ENCODE measurements at places on chromosomes 16 and 17.

- peak; percentile 95 for DNase-seq
Measured at GRCh38 chr17:67421869-67422273, 44.8 kb downstream of the PITPNC1 start.

DNA sequence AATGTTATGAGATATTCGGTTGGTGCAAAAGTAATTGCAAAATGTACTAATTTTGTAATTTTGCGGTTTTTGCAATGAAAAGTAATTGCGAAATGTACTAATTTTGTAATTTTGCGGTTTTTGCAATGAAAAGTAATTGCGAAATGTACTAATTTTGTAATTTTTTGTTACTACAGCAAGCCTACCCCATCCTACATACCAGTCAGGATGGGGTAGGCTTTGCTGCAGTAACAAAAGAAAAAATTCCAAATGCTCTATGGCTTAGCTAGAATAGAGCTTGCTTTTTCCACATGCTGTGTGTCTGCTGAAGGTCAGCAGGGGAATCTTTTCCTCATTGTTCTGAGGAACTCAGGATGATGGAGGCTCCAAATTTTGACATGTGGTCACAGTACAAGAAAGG is 83.3 kb upstream of the GPRC5B start:
- DNase-seq: no peak

GRCh38 chr16:2331931-2332267 is 8.6 kb downstream of the ABCA3 start:
- no peak for DNase-seq

GRCh38 chr17:64773836-64774761 is 112.0 kb upstream of the SMURF2 start:
- peak; percentile 95 for DNase-seq

GRCh38 chr16:10188236-10188635 is 6.0 kb upstream of the GRIN2A start:
- DNase-seq: no peak

- DNase-seq: peak; percentile 60
Measured at GRCh38 chr17:43905985-43906852, 1.1 kb downstream of the MPP2 start.

DNA sequence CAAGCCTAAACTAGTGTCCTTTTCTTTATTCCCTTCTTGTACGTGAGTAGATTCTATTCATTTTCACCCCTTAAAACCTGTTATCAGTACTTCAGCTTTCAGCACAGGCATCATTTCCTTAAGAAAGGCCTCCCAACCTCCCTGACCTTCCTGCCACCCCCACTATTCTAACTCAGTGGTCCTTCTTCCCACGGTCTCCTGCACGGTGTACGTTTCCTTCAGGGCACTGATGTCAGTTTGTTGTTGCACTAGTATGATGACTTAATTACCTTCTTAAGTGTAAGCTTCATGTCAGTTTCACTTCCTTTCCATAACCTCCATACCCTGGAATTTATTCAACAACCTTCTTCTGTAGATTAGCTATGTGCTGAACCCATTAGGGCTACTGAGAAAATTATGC is 484.2 kb downstream of the HS3ST4 start:
- no peak for DNase-seq

GRCh38 chr17:71171270-71171669 is 949.5 kb upstream of the SOX9 start:
- DNase-seq: no peak

DNA sequence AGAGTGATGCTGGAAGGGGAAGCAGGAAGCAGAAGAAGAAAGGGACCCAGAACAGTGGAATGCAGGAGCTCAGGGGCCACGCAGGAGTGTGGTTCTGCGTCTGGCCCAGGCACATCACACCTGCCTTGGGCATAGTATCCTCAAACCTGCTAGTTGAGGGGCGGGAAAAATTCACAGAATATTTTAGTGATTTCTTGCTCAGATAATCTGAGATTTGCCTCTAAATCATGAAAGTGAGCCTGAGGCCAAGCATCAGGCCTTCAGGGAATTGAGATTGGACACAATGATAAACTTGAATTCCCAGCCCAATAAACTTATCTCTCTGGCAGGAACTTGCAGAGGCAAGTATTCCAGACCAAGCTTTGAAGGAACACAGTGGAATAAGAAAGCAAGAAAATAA is 48.5 kb upstream of the CCL2 start:
- no peak for DNase-seq

GRCh38 chr17:52776234-52776633 is 617.7 kb upstream of the CA10 start:
- no peak for DNase-seq

- no peak for DNase-seq
Measured at GRCh38 chr17:3035256-3035967, 28.0 kb downstream of the OR1D5 start.

DNA sequence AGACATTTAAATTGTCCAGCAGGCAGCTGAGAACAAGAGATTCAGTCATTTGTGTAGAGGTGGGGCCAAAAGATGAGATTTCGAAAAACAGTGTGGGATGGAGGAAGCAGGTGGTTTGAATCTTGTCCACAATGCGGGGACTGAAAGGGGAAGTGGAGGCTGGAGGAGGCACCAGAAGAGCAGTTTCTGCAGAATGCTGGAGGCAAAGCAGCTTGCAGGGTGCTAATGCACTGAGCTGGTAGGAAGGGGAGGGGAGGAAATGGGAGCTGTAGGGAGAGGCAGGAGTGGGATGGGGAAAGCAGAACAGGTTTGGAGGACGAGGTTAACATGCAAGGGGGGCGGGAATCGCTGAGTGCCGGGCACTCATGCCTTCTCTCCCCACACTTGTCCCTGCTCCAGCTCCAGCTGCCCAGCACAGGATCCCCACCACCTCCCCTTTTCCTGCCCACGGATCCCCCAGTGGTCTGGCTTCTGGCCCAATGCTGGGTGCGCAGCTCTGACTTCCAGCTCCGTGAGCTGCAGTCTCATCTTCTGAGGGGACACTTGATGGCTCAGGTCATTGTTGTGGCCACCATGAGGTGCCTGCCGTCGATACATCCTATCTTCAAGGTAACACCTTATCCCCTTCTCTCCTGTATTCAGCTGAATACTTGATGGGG is 9.4 kb downstream of the C17orf100 start:
- DNase-seq: no peak

- DNase-seq: no peak
Measured at GRCh38 chr16:11313493-11314308, 31.6 kb upstream of the RMI2 start.

GRCh38 chr17:47297661-47298400 is 25.9 kb upstream of the EFCAB13 start:
- no peak for DNase-seq

DNA sequence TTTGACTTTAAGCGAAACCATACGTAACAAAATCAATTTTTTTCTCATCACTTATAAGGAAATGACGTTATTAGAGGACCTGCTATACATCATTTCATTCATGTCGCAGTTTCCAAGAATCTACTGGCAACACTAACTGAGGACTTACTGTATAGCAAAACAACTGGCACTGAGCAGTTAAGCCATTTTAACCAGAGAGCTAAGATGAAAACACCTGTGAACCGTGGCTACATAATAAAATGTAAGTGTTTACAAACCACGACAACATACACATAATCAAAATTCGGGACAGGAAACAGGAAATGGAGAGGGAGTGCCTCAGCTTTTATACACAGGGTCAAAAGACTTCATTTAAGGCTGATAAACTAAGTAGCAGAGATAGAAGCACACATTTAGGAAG is 29.5 kb downstream of the METTL16 start:
- DNase-seq: no peak

DNA sequence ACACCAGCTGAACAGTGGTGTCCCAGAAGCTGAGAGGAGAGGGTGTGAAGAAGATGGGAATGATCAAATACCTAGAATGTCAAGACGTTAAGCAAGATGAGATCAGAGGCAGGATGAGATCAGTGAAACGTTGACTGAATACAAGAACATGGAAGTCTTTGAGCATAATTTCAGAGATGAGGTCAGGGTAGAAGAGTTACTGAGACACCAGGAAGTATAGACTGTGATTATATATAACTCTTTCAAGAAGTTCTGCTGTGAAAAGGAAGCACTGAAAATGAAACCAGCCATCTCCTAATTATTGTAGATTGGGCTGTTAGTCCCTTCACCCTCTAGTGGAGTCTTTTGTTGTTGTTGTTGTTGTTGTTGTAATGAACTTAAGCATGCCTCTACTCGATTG is 9.1 kb downstream of the SHCBP1 start:
- DNase-seq: no peak

GRCh38 chr16:86285421-86285820 is 224.9 kb upstream of the FOXF1 start:
- no peak for DNase-seq

DNA sequence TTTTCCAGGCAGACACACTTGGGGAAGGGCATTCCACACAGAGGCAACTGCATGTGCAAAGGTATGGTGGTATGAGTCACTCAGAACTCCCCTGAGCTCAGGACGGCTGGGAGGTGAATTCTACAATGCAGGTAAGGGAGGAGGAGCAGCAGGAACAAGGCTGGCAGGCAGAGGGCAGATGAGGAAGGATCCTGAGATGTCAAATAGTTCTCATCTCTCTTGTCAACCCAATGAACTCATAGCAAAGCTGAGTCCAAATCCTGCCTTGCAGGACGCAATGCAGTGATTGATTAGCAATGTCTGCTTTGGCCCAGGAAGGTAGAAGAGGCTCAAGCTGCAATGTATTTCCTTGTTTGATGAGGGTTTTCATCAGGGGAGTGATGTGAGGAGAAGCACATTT is 243.5 kb downstream of the XYLT1 start:
- no peak for DNase-seq

All from A549 (cell line).